Stimulated activated CD8-positive, alpha-beta memory T cell treated with anti-CD3 and anti-CD28 coated beads, Interleukin-7, amount 100 ng/mL, for 1 hour (primary cell): ENCODE measurements at places on chromosomes 2 and 18.

DNA sequence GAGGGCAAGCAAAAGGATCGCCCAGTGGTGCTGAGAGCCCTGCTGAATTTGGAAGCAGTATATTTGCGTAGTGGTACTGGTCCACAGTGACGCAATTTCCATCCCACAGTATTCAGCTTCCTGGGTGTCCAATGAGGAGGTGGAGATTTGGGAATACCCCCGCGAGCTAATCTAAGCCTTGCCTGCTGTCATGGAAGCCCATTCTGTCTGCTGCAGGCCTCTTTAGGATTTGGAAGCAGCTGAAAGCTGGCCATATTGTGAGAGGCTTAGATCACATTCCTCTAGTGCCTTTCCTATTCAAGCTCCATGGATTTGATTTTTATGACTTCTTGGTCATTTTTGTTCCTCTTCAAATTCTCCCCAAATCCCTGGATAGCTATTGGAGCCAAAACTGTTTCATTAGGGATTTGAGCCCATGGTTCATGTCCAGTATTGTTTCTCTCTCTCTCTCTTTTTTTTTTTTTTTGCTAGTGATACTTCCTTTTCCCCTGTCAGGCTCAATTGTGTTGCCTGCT is 22.3 kb upstream of the DYNC2LI1 start:
- DNase-seq: no peak

DNA sequence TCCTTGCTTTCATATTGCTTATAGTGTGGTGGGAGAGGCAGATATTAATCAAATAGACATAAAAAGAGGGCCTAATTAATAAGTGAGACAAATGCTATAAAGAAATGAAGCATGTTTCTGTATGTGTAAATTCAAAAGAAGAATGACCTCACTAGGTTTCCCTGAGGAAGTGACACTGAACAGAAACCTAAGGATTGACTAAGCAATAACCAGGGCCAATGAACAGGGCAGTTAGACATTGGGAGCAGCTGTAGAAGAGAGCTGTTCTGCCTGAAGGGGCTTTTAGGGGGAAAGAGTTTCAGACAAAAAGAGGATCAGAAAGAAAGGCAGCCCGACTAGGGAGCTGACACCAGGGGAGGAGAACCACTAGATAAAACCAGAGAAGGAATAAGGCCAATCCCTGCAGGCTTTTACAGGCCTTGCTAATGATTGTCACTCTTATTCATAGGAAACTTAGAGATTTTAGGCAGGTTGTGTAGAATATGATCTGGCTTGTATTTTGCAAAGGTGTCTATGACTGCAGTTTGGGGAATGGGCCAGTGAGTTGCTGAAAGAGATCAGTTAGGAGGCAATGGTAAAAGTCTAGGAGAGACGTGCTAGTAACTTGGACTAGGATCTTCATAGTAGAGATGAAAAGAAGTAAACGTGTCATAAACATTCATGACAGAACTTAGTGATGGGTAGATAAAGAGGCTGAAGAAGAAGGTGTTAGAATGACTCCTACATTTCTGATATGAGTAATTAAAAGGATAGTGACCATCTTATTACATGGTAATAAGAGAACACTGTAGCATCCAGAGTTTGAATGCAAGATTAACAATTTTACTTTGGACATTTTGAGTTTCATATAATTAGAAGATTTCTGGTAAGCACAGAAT is 26.8 kb upstream of the NABP1 start:
- no peak for DNase-seq

GRCh38 chr18:45342653-45343052 is 272.6 kb upstream of the SLC14A2 start:
- DNase-seq: no peak

DNA sequence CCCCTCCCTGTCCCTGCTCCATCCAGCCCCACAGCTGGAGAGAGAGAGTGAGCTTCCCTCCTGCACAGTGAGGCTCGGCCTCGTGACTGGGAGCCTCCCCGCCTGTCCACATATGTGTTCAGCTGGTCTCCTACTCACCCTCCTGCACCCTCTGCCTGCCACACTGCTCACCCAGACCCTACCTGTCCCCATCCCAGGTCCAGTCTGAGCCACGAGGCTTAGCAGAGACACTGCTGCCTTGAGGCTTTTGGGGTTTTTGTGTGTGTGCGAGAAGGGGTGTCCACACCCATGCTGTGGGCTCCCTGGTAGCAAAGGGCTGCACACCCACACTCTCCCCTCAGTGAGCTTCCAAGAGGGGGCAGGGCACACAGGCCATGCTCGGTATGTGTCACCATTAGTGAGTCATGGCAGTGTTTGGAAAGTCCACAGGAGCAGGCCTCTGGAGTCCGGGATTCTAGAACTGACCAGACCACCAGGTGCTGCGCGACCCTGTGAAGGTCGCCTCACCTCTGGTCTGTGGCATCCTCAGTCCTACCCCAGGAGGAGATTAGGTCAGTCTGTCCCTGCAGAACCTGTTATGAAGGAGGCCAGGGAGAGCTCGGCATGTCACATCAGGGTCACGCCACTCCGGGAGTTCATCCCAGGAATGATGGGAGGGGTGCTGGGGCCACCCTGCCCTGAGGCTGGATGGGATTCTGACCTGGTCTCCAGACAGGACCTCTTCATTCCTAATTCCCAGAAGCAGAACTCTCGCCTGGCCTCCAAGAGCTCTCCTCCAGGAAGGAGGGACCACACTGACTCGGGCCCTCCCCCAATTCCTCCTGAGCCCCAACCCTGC is 39.9 kb upstream of the SMAD7 start:
- no peak for DNase-seq

DNA sequence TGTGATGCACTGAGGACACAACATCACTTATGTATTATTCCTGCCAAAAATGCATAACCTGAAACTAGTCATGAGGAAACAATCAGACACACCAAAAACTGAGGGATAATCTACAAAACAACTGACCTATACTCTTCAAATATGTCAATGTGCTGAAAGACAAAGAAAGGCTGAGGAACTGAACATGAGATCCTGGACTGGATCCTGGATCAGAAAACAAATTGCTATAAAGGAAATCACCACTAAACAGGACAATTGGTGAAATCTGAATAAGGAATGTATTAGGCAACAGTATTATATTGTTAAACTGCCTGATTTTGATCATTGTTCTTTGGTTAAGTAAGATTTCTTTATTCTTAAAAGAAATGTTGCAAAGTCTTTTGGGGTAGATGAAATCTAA is 28.8 kb downstream of the CUL3 start:
- DNase-seq: no peak

GRCh38 chr2:61044636-61045035 is 21.0 kb upstream of the SANBR start:
- DNase-seq: no peak

DNA sequence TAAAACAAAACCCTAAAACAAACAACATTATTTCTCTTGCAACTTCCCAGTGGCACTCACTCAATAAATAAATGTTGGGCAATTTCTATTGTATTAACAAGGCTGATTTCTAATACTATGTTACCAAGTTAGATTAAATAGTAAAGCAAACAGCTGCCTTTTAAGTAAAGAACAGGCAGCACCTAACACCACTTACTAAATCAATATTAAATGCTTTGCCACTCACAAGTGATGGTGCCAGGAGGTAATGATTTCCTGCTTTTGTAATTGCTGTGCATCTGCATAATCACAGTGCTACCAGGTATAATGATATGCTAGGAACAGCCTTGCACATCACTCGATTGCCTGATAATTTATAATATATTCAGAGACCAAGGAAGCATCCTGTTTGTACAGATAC is 276.5 kb downstream of the NBAS start:
- DNase-seq: no peak
